ENCODE measurements at places on chromosomes 5 and 9.

DNA sequence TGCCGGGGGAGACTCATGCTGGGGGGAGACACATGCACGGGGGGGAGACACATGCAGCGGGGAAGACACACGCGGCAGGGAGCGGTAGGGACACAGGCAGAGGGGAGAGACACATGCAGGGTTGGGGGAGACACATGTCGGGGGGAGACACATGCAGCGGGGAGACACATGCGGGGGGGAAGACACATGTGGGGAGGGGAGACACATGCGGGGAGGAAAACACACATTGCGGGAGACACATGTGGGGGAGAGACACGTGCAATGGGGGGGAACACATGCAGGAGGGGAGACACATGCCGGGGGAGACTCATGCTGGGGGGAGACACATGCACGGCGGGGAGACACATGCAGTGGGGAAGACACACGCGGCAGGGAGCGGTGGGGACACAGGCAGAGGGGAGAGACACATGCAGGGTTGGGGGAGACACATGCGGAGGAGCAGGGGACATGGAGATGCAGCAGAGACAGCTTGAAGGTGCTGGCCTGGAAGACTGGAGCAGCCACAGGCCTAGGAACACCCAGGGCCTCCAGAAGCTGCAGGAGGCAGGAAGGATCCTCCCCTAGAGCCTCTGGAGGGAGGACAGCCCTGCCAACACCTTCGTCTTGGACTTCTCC is 20.3 kb upstream of the OLFM1 start:
- DNase-seq = no peak

- no peak for DNase-seq
These were observed 510 bp downstream of the NOXA1 start for GRCh38 chr9:137423514-137424291.

- no peak for DNase-seq
These were observed 1.3 kb downstream of the MARVELD2 start for GRCh38 chr5:69416180-69416579.

DNA sequence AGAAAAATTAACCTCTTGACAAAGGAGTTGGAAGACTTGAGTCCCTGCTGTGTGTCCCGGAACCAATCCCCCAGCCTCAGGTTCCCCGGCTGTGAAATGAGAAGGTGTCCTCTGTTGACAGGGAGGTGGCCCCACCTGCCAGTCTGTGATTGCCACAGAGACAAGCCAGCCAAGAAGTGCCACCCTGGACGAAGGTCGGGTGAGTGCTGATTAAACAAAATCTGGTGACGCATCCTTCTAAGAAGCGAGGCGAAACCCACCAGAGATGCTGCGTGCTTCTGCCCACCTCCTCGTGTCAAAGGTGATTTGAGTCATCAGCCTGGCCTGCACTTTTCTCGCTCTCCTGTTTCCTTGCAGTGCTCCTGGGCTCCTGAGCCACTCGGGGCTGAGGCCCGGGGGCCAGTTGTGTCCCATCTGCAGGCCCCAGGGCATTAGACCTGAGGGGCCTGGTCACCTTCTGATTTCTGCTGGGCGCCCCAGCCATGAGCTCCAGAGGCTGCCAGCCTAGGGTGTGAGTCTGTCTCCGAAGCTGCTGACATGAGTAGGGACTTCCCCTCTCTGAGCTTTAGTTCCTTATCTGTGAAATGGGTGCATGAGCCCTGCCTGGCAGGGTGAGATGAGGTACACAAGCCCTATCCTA is 28.7 kb downstream of the NEK6 start:
- DNase-seq = peak; percentile 75

- DNase-seq = no peak
These were observed 26.2 kb downstream of the GRIA1 start for GRCh38 chr5:153516504-153517240.

DNA sequence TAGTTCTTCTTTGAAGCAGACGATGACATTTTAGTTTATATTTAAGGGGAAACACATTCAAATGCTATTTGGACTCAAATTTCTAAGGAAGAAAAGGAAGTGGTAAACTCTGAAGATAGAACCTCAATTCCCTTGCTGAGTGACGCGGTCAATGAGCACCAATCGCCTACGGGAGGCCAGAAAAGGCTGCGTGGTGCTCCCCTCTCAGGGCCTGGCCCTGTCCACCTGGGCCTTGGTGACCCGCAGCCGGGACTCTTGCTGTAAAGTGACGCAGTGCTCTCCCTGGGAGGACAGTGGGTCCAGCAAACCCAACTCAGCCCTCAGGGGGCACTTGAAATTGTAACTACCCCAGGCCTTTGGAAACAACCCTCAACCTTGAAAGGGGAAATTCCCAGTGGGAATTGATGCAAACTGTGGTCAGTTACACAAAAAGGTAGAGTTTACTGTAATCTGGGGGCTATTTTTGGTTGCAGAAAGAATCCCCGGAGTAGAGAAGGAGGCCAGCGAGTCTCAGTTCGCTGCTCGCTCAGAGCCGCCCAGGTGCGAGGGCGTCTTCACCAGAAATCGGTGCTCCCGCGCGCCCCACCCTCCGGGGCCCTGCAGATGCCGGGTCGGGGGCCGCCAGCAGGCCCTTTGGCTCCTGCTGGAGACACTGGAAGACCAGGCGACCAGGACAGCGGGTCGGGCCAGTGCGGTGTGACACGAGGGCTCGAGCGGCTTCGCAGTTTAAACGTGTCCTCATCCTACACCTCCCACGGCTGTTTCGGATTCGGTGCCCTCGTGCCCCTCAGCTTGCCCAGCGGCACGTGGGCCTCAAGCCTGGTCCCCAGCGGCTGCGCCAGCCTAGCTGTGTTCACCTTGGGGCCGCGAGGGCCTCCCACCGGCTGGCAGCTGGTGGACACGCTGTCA is 1.4 kb upstream of the ANKRD33B start:
- DNase-seq = peak; percentile 41

DNA sequence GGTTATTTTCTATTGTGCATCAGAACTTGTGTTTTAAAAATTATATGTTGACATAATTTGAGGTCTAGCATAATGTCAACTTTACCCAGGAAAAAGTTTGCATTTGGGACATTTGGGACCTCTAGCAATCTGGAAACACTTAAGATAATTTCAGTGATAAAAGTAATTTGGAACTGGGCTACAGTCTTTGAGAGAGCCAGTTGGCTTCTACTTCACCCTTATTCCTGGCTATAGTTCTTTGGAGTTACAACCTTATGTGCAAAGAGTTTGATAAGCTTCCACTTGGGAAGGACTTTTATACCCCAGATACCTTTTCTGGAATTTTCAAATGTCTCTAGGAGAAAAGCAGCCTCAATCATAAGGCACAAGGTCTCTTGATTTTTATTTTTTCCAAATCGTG is 139.3 kb downstream of the ARRDC3 start:
- DNase-seq = no peak

- DNase-seq = no peak
These were observed 195.7 kb downstream of the PALM2AKAP2 start for GRCh38 chr9:109975574-109976295.

GRCh38 chr5:136491806-136492205 is 126.5 kb upstream of the TRPC7 start:
- DNase-seq = no peak

DNA sequence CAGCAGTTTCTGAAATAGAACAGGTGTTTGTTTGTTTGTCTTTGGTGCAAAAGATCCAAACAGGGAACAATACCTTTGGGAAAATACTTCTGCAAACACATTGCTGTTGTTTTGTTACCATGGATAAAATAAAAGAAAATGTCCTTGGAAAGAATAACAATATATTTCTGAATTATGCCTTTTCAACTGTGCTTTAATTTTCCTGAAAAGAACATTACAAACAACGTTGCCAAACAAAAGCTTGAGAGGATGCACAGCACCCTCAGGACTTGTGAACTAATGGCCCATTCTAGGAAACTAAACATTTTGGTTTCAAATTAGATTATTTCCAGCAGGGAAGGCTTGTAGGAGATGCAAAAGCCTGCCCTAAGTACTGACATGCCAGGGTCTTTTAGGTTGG is 967.2 kb downstream of the TLE4 start:
- no peak for DNase-seq

- DNase-seq = no peak
These were observed 104.6 kb downstream of the PRR16 start for GRCh38 chr5:120568711-120569110.

DNA sequence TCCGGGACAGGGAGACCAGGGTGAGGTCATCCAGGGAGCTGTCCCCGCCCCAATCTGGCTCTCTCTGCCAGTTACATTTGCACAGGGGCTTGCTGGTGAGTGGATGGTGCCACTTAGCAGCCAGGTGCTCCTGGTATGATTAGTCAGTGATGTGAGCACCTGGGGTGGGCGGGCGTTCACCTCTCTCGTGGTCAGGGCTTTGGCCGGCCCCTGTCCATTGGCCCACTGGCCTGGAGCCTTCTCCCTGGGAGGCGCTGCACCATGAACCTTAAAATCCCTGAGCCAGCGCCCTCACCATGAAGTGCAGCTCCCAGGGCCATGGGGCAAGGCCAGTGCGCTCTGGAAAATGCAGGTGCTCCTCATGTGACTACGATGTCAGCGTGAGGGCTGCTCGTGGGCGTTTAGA is 2.0 kb downstream of the NKD2 start:
- DNase-seq = peak; percentile 10

DNA sequence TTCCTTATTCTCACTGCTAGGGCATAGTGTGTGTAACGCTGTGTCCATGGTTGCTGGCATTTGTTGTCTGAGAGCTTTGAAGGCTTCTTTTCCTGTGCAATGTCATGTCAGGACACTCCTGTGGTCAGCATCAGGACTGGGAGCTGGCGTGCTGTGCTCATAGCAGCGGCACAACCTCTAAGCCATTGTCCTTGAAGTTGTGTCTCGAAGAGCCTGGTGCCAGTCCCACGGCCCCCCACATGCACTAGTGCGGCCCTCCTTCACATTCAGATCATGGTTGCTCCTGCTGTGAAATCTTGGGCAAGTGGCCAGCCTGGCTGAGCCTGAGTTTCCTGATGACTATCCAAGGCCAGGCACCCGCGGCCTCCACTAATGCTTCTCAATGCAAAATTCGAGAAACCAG is 32.4 kb downstream of the PDZD2 start:
- no peak for DNase-seq

DNA sequence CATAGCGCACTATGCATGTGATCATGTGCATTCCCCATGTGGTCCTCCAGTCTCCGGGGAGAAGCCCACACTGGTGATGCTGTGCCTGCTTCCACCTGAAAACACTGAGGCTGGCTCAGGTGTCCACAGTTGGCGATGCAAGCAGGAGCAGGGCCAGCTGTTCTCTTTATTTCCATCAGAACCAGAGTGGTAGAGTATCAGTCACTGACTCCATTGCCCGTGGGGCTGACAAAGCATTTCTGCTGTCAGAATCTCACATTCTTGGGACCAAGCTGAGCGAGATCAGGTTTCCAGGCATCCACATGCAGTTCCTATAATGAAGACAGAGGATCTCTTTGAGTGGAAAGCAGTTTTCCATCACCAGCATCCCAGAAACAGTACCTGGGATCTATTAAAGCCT is 52.5 kb downstream of the GADD45G start:
- no peak for DNase-seq

- DNase-seq = no peak
These were observed 3.0 kb upstream of the HNRNPAB start for GRCh38 chr5:178201221-178201926.

DNA sequence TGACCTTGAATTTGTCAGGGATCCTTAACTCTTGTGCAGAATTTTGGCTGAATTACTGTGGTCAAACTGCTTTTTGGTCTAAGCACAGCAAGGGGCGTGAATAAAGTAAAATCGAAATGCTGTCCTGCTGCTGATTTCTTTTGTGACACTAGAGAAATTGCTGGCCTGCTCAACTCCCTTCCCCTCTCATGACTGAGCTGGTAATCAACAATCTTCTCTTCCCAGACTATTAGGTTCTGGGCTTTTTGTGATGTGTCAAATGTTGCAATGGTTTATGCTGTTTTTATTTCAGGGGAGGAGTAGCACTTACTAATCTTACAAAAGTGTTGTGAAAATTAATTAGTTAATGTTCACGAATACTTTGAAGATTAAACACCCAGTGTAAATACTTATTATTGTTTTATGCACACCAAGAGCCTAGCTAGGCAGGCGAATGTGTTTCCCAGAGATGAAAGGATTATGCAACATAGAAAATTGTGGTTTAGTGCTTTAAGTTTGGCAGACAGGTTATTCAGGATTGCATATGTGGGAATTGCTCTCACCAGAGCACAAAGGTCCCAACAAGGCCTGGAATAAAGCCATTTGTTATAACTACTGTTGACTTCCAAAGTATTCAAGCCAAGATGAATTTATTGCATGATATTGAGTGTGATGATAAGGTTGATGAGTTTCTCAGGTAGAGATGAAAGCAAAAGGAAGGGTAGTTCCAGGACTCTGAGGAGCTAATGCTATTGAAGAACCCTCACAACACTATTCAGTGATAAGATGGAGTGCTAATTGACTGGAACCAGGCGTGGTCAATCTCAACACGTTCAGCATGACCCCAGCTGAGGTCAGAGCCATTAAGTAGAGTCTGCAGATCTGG is 280.7 kb upstream of the ZNF608 start:
- no peak for DNase-seq

DNA sequence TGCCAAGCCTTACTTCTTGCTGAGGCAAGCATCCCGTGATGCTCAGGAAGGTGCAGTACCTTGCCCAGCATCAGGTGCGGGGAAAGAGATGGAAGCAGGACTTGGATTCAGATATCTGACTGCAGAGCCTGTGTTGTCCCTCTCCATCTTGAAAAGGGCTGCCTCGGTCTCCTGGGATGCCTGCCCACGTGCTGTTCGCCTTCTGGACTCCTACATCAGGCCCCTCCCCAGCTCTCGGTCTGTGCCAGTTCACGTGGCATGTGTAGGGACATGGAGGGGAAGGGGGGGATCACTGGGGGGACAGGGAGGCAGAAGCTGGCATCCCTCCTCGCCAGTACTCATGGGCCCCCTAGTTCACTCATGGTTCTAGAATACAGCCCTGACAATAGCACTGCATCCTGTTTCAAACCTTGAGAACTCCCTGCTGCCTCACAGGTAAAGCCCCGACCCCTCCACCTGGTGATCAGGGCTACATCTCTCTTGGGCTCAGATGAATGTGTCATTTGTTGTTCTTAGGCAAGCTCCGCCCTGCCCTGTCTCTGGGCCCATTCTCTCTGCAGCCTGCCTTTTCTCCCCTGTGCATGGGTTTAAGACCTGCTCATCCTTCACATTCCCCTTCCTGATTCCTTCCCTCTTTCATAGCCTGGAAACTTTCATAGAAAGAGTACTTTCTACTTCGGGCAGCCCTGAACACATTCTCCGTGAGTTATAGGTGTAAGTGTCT is 38.9 kb upstream of the SLC25A51 start:
- DNase-seq = no peak

- no peak for DNase-seq
These were observed 11.7 kb upstream of the RPS14 start for GRCh38 chr5:150461231-150461630.

GRCh38 chr5:61589946-61590345 is 257.9 kb downstream of the ZSWIM6 start:
- DNase-seq = no peak

DNA sequence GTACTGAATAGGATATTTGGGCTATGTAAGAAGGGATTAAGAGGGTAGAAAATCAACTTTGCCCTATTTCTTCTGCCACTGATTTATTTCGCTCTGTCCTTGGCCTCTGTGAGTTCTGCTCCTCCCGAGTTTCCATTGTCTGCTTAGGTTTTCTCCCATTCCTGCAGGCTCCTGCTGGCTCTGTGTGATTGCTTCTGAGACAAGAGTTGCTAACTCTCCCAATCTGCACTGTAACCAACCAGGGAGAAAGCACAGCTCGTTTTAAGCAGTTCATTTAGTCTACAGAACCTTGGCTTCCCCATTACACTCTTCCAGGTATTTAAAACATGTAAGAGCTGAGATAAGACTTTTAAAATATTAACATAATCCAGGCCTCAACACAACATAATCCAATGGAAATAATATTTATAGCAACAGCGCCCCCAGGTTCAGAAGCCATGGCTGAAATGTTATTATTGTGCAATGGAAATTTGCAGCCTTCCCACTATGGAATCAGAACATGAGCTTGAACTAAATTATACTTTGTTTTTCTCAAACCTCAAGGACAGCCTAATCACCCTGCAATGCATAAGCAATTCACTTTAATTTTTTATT is 203.5 kb downstream of the ERCC6L2 start:
- no peak for DNase-seq
